D721Med (cell line): ENCODE measurements at places on chromosomes 2 and 18.

- DNase-seq = no peak
Observed at GRCh38 chr2:28291811-28292440, 100.7 kb upstream of the FOSL2 start.

- DNase-seq = no peak
Observed at GRCh38 chr18:38526922-38527321, 961.3 kb upstream of the CELF4 start.

- no peak for DNase-seq
Observed at GRCh38 chr2:181573140-181573736, 83.7 kb downstream of the CERKL start.

DNA sequence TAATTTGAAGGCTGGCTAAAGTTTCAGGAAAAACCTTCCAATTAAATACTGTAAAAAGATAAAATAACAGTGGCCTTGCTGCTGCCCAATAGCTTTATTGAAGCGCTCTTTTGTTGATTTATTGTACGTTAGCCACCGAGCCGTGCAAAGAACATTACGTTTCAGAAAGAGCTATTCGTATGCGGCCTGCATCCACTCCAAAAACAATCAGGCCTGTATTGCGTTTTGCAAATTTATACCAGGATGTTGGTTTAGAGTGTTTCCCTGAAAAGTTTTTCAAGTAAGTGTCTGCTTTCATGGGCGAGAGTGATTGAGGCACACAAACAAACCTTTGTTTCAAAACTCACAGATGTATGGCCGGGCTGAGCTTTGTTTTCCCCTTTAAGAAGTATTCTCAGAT, 257.2 kb upstream of the SALL3 start:
- DNase-seq = no peak

DNA sequence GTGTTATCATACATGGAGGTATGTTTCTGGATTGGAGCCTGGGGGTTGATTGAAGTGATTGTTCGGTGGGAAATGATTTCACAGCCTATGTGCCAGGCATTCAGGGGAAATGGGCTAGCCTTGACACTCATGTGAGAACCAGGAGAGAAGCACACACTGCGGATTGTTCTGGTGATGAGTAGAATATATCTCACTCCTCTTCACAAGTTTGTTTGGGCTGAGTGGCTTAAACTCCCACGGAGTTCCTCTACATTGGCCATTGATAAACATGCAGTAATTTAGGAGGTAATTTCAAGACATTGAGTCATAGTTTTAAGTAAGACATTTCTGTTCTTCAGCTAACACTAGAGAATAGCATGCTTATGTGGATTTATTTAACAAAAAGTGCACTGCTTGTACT, 498.9 kb upstream of the NETO1 start:
- DNase-seq = no peak

- DNase-seq = no peak
Observed at GRCh38 chr18:77470569-77471413, 221.1 kb downstream of the GALR1 start.
